ENCODE measurements at places on chromosomes 6 and 20. TPM values are rescaled to one million over a fixed set of nuclear protein-coding genes. Genes with fewer than 3 reads are reported as not detected.
A peak's percentile ranks its signal among the peaks of the same experiment; 100 is the strongest.

The BNIP5 gene
- not detected for total RNA-seq

The TSHZ2 gene
- total RNA-seq = 29.3 TPM

The DCDC2 gene
- total RNA-seq = not detected

GRCh38 chr20:4699957-4700356 is 21.8 kb upstream of the PRND start:
- H3K4me1 ChIP-seq = peaks cover 40% of the 10 kb centered on the region
- H3K4me3 ChIP-seq = no peak overlapping the region
- H3K27ac ChIP-seq = no peak overlapping the region
- no peak for DNase-seq

GRCh38 chr6:108275976-108276375 is 15.1 kb upstream of the SNX3 start:
- no peak overlapping the region for H3K4me3 ChIP-seq
- no peak overlapping the region for H3K27ac ChIP-seq
- no peaks in the 10 kb centered on the region for H3K4me1 ChIP-seq
- H3K36me3 ChIP-seq = no peaks in the 10 kb centered on the region
- H3K27me3 ChIP-seq = peaks cover 10% of the 10 kb centered on the region

DNA sequence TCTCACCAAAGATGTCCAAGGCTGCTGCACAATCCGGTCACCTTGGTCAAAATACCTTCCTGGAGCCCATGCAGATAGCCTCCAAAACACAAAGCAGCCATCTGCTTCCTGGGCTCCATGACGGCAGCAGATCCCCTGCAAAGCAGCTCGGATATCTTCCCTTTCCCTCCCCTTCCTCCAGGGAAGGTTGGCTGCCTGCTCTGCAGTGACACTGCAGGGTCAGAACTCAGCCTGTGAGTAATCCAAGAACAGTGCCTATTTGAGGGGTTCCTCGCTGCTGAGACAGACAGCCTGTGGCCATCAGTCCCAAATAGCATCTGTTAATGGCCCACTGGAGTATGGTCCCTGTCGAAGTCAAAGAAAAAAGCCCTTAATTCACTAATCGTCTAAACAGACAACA is 270.8 kb downstream of the PREX1 start:
- no peak for DNase-seq
- H3K4me1 ChIP-seq = no peaks in the 10 kb centered on the region
- H3K36me3 ChIP-seq = no peaks in the 10 kb centered on the region
- no peak overlapping the region for H3K4me3 ChIP-seq

DNA sequence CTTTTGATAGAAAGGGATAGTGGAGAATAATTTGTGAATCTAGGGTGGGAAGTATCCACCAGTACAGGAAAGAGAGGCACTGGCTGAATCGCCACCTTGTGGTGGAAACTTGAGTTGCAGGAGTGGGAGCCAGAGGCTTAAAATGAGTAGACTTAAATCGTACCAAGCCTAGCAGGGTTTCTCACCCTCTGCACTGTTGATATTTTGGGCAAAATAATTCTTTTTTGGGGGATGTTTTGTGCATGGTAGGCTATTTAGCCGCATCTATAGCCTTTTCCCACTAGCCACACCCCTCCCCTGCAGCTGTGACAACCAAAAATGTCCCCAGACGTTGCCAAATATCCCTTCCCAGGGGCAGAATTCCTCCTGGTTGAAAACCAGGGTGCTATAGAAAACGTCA is 119.1 kb downstream of the DHX35 start:
- H3K4me1 ChIP-seq = no peaks in the 10 kb centered on the region
- H3K4me3 ChIP-seq = no peak overlapping the region
- peak; percentile 81 for DNase-seq
- H3K27me3 ChIP-seq = peaks cover 20% of the 10 kb centered on the region
- H3K36me3 ChIP-seq = no peaks in the 10 kb centered on the region

- no peak for DNase-seq
- H3K27me3 ChIP-seq = peaks cover 6% of the 10 kb centered on the region
- peak overlapping the region; percentile 88 for H3K27ac ChIP-seq
- peaks cover 17% of the 10 kb centered on the region for H3K4me1 ChIP-seq
- no peaks in the 10 kb centered on the region for H3K36me3 ChIP-seq
- peak overlapping the region; percentile 92 for H3K4me3 ChIP-seq
Observed at GRCh38 chr6:27761391-27761790, 150.8 kb downstream of the OR2B2 start.

- H3K27me3 ChIP-seq = no peaks in the 10 kb centered on the region
- H3K4me3 ChIP-seq = no peak overlapping the region
- H3K36me3 ChIP-seq = peaks cover 7% of the 10 kb centered on the region
- no peaks in the 10 kb centered on the region for H3K4me1 ChIP-seq
- H3K27ac ChIP-seq = no peak overlapping the region
- DNase-seq = no peak
Observed at GRCh38 chr6:65671922-65672321, 35.1 kb downstream of the EYS start.

GRCh38 chr6:7006515-7007191 is 101.1 kb upstream of the RREB1 start:
- peaks cover 38% of the 10 kb centered on the region for H3K27me3 ChIP-seq
- no peak overlapping the region for H3K4me3 ChIP-seq
- H3K36me3 ChIP-seq = no peaks in the 10 kb centered on the region
- no peak for DNase-seq
- H3K4me1 ChIP-seq = peaks cover 15% of the 10 kb centered on the region

- H3K27ac ChIP-seq = no peak overlapping the region
- H3K4me3 ChIP-seq = no peak overlapping the region
- no peaks in the 10 kb centered on the region for H3K4me1 ChIP-seq
- no peaks in the 10 kb centered on the region for H3K36me3 ChIP-seq
Observed at GRCh38 chr6:50143011-50143719, 93.4 kb upstream of the DEFB112 start.

DNA sequence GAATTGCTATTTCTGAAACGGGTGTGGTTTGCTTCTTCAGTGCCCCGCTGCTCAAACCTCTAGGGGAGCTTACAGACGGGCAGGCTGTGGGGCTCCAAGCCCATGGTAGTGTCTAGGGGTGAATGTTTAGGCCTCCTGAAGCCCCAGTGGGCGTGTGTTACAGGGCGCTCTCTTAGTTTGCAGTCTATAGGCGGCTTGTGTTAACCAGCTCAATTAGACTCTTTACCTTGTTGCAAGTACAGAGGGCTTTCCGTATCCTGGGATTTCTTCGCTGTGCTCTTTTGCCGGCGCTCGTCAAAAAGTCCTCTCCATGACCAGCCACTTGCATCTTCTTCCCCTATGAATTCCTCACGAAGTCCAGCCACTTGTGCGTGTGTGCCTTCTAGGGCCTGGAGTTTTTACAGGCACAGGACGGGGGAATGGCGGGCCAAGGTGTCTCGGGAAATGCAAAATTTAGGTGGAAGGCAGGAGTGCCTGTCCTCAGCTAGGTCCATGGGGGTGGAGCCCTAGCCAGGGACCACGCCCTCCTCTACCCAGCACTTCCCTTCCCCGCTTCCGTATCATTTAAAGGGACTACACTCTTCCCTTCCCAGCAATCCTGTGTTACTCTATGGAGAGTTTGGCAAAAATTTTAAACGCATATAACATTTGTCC is 94.5 kb downstream of the HTR1B start:
- no peak overlapping the region for H3K4me3 ChIP-seq
- no peak overlapping the region for H3K27ac ChIP-seq
- no peak for DNase-seq
- no peaks in the 10 kb centered on the region for H3K4me1 ChIP-seq
- H3K27me3 ChIP-seq = no peaks in the 10 kb centered on the region

DNA sequence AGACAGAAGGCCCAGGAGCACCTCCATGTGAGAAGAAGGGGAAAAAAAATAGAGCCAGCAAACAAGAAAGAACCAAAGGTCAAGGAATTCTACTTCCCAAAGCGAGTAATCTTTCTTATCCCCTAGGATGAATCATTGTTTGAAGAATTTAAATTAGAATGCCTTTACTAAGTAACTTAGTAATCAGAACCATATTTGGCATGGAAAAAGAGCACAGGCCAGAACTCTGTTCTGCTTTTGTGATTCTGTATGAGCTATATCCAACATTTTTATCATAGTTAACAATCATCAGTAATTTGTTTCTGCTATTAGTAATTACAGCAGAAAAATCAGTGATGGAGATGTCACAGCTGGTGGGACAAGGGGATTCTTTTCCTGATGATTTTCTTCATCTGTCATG is 228.8 kb upstream of the FAM83B start:
- no peak overlapping the region for H3K27ac ChIP-seq
- H3K36me3 ChIP-seq = no peaks in the 10 kb centered on the region
- DNase-seq = no peak

DNA sequence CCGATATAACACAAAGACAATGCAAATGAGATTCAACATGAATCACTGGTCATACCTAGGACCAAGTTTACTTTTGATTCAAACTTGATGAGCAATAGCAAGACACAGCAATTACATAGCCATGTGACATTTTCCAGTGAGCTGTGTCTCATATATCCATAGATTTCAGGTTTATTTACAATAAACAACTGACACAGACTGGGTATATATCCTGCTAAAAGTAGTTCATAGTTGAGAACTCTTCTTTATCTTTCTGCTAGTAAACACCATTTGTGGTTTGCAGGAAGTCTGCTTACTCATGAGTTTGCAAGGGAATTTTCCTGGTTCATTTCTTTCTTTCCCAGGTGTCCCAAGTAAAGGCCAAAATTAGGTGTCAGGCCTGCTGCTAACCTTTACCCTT is 343.4 kb downstream of the KIF16B start:
- H3K4me3 ChIP-seq = no peak overlapping the region
- no peak overlapping the region for H3K27ac ChIP-seq
- no peaks in the 10 kb centered on the region for H3K4me1 ChIP-seq
- H3K27me3 ChIP-seq = no peaks in the 10 kb centered on the region
- no peaks in the 10 kb centered on the region for H3K36me3 ChIP-seq

- no peaks in the 10 kb centered on the region for H3K36me3 ChIP-seq
- peak; percentile 22 for DNase-seq
- H3K4me3 ChIP-seq = peak overlapping the region; percentile 44
Observed at GRCh38 chr20:57480444-57481160, 44.3 kb downstream of the CTCFL start.

GRCh38 chr20:5670874-5671273 is 79.3 kb upstream of the SHLD1 start:
- H3K36me3 ChIP-seq = no peaks in the 10 kb centered on the region
- H3K4me1 ChIP-seq = peaks cover 12% of the 10 kb centered on the region
- no peak overlapping the region for H3K27ac ChIP-seq
- DNase-seq = no peak
